A172 (cell line): ENCODE measurements at places on chromosomes 12 and 14.

DNA sequence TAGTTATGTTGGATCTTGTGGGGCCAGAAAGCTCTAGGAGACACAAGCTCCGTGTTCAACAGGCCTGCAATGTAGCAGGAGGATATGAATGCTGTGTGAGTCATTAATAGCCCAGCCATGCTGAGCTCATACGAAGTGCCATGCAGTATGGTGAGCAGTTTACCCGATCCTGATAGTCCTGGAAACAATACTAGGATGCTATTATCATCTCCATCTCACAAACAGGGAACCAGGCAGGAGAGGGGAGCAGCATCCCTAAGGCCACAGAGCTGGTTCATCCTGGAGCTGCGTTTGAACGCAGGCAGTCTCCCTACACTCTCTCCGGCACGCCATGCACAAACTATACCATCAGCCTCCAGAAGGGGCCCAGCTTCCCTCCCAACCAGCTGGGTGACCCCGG, 20.5 kb downstream of the TTC7B start:
- DNase-seq: peak; percentile 84

DNA sequence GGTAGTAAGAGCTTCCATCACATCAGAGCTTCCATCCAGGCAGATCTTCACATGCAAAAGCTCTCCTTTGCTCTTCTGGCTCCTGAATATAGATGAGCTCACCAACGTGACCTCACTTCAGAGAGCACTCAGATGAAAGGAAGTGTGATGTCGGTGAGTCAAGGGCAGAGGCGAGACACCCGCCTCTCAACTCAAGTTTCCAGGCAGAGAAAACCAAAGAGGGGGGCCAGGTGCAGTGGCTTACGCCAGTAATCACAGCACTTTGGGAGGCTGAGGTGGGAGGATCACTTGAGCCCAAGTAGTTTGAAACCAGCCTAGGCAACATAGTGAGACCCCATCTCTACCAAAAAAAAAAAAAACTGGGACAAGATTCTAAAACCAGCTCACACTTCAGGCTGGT, 126.9 kb downstream of the DUSP6 start:
- DNase-seq: peak; percentile 64

- no peak for DNase-seq
Observed at GRCh38 chr12:48629541-48629940, 52.5 kb downstream of the KANSL2 start.

- no peak for DNase-seq
Observed at GRCh38 chr14:53304726-53305381, 151.7 kb upstream of the DDHD1 start.

GRCh38 chr14:21882226-21882625, 208.6 kb upstream of the OR4E1 start:
- DNase-seq: no peak

DNA sequence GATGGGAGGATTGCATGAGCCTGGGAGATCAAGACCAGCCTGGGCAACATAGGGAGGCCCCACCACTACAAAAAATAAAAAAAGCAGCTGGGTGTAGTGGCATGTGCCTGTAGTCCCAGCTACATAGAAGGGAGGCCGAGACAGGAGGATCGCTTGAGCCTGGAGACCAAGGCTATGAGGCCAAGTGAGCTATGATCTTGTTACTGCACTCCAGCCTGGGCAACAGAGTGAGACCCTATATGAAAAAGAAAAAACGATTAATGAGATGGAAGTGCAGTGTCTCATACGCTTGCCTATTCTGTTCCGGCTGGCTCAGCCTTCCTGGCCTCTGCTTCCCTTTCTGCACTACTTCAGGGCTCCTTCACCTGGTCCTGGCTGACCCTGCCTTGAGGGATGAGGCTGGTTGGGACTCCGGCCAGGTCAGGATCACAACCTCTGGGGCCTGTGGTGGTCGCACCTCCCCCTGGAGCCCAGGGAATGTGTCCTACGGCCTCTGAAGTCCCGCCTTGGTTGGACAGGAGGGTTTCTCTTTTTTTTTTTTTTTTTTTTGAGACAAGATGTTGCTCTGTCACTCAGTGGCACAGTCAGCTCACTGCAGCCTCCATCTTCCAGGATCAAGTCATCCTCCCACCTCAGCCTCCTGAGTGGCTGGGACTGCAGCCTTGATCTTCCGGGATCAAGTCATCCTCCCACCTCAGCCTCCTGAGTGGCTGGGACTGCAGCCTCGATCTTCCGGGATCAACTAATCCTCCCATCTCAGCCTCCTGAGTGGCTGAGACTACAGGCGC, 10.7 kb downstream of the TEDC1 start:
- no peak for DNase-seq

- DNase-seq: peak; percentile 31
Observed at GRCh38 chr12:108302403-108303311, 36.5 kb downstream of the CMKLR1 start.

GRCh38 chr12:46065412-46066166, 75.2 kb upstream of the SCAF11 start:
- DNase-seq: no peak
